ENCODE measurements at places on chromosomes 12 and 14.

DNA sequence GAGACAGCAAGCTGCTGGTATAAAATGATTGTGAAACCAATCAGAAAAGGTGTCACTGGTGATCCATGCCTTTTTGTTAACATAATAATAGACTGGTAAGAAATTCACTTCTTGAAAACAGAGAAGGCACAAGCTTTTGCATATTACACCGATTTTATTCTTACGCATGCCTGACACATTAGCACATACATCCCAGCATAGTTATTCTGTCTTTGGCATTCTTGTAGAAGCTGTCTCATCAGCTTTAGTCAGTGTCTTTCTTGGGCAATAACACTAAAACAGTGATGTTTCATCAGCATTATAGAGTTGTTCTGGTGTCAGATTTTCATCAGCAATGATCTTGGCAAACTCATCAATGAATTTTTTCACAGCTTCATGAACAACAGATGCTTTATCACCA lies 283.4 kb upstream of the TMTC1 start:
- no peak for DNase-seq

DNA sequence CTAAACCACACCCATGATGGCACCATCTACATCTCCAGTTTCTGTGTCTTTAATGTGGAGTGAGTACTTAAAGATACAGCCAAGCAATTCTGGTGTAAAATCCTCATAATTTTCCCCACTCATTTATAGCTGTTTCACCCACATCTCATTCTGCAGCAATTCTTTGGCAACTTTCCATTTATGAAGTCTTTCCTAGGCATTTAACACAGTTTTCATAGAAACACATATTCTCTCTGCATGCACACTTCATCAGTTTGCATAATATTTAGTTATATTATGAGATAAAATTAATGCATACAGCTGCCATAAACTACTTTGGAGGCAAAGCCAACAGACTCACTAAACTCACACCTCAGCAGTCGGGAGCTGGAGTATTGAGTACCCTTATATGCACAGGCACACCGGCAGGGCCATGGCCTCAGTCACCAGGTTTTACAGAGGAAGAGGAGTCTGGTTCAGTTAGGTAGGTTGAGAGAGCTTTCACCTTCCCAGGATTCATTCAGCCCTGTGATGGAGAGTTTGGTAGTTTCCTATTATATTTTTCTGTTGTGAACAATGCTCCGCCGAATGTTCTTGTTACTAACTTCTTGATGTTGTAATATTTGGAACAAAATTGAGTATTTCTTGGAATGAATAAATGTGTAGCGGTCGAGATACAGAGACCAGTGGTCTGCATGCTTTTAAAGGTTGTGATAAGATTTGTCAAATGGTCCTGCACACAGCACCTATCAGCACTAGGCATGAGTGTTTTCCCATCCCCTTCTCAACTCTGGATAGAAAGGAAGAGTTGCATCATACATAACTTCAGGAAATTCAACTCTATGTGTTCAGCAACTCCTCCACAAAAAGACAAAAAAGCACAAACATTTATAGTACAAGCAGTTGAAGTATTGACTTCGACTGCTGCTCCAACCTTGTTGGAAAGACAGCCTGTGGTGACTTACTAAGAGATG lies 123.5 kb downstream of the TTC8 start:
- DNase-seq, result no peak

DNA sequence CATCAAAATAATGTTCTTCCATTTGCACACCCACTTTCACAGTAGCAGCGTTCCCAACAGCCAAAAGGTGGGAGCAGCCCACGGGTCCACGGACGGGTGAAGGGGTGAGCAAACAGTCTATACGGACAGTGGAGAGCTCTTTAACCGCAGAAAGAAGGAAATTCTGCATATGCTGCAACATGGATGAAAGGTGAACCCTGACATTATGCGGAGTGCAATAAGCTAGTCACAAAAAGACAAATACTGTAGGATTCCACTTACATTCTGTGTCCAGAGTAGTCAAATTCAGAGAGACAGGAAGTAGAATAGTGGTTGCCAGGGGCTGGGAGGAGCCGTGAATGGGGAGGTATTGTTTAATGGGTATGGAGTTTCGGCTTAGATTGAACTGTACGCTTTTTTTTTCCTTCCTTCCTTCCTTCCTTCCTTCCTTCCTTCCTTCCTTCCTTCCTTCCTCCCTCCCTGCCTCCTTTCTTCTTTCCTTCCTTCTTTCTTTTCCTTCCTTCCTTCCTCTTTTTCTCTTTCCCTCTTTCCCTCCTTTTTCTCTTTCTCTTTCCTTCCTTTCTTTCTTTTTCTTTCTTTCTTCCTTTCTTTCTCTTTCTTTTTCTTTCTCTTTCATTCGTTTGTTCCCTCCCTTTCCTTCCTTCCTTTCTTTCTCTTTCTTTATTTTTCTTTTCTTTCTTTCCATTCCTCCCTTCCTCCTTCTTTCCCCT lies 15.8 kb upstream of the ANKRD9 start:
- no peak for DNase-seq

DNA sequence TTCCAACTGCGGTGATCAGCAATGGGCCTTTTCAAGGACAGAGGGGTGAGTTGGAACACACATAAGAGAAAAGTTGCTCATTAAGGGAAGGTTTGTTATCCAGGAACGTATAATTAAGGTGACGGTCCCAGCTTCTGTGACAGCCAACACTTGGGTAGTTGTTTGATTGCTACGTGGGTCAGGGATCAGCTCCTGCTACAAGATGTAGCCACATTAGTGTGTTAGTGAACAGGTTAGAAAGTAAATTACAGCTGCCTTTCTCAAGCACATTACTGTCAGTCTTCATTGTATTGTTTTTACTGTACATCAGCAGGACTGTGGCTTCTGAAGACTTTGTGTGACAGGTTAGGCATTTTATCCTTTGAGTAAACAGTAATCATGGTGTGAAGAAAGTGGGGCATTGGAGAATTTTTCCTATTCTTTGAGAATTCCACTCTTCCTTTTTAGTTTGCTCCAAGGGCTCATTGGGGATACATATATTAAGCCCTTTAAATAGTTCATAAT lies 230.5 kb downstream of the EGLN3 start:
- DNase-seq, result no peak

DNA sequence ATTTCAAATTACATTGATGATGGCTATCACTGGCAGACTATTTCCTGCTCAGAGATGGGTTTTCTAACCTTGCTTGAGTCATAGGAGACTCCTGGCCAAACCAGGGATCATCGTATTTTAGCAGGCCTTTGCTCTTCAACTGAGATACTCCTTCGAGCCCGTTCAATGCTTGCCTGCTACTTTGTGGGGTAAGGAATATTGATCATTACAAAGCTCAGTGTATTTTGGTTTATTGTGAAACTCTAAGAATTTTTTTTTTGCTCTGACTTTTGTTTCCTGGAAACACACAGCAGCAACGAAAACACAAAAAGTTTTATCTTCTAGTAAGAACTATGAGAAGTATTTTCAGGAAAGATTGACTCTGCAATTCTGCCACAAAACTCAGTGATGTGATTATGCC lies 4.1 kb downstream of the GPRC5D start:
- no peak for DNase-seq

GRCh38 chr12:63064080-63064479 lies 86.9 kb downstream of the AVPR1A start:
- no peak for DNase-seq

DNA sequence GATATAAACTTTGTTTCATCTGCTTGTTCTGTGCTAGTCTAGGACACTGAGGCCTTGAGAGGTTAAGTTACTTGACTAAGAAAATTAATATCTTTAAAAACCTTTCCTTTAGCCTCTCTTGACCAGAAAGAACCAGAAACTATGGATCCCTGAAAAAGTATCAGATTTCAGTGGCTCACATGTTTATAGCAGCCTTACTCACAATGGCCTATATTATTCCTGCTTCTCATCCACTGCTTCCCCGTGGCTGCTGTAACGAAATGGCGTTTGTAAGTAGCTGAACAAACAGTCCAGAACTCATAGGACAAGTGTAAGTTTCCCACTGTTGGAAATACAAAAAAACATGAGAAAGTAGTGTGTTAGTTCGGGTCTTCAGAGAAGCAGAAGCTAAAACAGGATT lies 3.2 kb upstream of the PYGL start:
- no peak for DNase-seq

DNA sequence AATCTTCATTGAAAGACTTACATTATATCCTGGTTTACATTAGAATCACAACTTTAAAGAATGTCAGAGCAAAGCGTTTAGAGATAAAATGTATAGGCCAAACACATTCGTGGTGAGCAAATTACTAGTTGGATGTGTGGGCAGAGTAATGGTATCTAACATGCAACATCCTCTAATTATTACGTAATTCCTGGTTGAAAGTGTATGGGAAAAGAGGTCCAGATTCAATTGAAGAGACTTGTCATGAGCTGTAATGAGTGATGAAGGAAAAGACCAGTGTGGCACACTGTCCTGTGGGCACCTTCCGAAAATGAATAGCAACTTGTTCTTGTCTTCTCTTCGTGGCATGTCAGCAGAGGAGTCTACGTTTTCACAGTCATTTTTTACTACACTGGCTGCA lies 192.8 kb downstream of the LRIG3 start:
- DNase-seq, result no peak

- no peak for DNase-seq
These were observed 22.6 kb upstream of the PKP2 start for GRCh38 chr12:32918890-32919801.

DNA sequence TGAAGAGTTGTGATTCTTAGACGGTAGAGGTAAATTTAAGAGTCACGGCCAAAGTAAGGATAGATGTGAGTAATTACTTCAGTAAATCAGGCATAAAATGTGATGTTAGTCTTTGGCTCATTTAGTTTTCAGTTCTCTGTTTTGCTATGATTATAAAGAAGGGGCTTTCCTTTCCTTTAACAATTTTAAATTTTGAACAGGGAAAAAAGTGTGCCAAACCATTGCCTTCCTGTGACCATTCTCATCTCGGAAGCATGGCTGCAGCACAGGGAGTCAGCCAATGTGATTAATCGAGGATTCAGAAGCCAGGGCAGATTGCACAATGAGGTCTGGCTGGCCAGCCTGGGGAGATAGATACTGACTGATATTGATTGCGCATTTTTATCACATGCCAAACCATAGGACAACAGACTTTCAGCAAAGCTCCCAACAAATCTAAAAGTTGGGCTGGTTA lies 480.2 kb upstream of the PRICKLE1 start:
- no peak for DNase-seq

DNA sequence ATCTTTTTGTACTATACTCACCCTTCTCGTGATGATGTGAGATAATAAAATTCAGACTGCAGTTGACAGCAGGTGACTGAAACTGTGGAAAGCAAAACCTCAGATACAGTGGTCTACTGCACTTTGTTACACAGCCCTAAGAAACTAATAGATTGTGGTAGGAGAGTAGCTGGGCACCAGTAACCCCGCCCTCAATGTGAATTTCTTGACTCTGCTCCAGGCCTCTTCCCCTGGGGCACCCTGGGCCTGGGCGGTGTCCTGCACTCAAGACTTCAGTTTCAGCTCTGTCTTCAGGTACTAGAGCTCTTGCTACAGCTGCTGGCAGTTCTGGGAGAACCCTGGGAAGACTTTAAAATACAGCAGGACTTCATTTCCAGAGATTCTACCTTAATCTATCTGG lies 197.6 kb upstream of the AVPR1A start:
- DNase-seq, result no peak

DNA sequence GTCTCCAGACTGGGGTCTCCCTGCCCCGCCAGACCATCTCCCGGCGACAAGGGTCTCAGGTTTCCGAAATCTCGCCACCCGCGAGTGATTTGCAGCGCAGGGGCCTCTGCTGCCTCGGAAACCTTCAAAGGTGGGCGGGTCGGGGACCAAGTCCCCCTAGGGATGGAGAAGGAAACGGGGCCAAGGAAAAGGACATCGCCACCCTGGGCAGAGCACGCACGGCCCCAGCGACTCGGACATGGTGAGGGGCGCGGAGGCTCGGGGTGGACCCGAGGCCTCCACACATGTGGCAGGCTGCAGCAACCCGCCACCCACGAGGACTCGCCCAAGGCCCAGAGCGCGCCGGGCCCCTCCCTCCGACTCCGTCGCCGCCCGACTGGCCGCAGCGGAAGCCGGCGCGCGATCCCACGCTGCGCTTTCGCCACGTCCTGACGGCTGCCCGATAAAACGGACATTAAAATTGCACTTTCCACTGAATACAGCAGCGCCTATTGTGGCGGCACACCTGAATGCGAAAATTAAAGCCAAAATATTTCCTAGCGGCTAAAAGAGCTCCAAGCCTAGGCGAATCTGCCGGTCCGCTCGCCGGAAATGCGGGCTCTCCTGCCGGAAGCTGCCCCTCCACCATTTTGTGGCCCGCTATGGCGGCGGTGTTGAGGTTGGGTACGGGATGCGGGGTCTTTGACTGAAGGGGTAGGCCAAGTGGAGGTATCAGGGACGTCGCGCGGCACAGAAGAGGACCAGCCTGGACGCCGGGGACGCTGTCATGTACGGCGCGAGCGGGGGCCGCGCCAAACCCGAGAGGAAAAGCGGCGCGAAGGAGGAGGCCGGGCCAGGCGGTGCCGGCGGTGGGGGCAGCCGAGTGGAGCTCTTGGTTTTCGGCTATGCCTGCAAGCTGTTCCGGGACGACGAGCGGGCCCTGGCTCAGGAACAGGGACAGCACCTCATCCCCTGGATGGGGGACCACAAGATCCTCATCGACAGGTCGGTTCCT lies at the start of gene SFSWAP:
Gene SFSWAP (plus strand): TSS at position 627 of the 994 bp plus-strand sequence. CDS start 140 bp downstream, at position 767.
- peak; percentile 96 for DNase-seq

- no peak for DNase-seq
These were observed 33.4 kb downstream of the POLE start for GRCh38 chr12:132653567-132654290.

DNA sequence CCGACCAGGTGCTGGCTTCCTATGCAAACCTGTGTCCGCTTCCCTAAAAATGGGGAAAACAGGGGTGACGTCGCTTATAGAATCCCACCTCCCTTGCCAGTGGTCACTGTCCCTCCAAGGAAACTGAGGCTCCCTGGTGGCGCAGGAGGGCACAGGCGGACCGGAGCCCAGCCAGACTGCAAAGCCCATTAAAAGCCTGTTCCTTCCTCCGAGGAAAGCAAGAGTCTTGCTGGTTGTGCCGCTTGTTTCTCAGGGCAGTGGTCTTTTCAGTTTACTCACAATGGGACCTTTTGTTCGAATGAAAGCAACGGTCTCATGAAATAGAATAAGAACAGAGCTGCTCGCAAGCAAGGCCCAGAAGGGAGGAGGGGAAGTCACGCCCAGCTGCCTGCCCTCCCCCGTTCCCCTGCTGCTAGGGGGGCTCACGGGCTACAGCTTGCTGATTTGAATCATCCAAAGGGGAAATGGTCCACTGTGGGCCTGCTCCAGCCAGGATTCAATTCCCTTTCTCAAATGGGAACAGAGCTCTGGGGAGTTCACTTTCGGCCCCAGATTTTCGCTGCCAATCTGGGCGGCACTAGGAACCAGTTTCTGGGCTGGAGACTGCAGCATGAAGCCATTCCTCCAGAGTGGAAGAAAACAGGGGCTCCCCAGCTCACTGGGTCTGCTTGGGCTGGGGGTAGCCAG lies 4.6 kb upstream of the SELPLG start:
- DNase-seq, result peak; percentile 54
